Muscle of leg (tissue), 16 donors: ENCODE measurements at places on chromosomes 5 and 9. TPM values are rescaled to one million over a fixed set of nuclear protein-coding genes. Genes with fewer than 3 reads are reported as not detected.

The SLC36A2 gene
- polyA plus RNA-seq, result not detected

GRCh38 chr5:87081511-87082372 lies 185.9 kb upstream of the RASA1 start:
- DNase-seq, result peak; percentile 72

- no peak for DNase-seq
Measured at GRCh38 chr9:75147638-75148037, 59.3 kb downstream of the OSTF1 start.

- no peak for DNase-seq
Measured at GRCh38 chr9:106816524-106816923, 46.4 kb upstream of the ZNF462 start.

The ARID3C gene
- polyA plus RNA-seq, result not detected

GRCh38 chr5:43646992-43647391 lies 44.0 kb downstream of the NNT start:
- DNase-seq, result peak; percentile 89

- DNase-seq, result no peak
Measured at GRCh38 chr9:12798066-12798770, 23.4 kb downstream of the LURAP1L start.

DNA sequence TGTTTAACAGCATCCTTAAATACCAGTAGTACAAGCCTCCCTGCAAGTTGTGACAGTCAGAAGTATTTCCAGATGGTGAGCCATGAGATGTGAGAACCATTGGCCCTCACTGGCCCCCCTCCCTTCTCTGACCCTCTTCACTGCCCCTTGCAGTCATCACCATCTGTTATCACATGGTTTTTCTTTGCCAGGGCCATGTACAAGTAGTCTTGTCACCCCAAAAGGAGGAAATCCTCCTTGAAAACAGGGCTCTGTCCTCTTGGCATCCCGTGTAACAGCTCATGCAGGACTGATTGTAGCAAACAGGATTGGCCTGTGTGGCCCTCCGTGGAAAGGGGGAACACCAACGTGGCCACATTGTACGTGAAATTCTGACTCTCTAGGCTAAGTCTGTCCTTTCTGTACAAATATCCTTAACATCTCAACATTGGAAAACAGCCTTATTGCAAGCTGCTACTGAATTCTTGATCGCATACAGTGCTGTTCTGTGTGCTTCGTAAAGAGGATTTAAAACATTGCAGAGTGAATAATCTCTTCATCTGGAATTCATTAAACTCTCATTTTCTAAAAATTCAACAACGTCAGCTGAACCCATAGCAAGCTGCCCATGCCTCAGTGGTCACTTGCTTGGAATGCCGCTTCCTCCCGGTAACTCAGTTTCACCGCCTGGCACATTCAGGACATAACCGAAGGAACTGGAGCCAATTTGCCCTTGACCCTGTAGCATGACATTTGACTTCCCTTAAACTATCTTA lies 171.7 kb downstream of the ATPSCKMT start:
- peak; percentile 69 for DNase-seq

- no peak for DNase-seq
Measured at GRCh38 chr5:103211576-103212561, 46.7 kb upstream of the MACIR start.

DNA sequence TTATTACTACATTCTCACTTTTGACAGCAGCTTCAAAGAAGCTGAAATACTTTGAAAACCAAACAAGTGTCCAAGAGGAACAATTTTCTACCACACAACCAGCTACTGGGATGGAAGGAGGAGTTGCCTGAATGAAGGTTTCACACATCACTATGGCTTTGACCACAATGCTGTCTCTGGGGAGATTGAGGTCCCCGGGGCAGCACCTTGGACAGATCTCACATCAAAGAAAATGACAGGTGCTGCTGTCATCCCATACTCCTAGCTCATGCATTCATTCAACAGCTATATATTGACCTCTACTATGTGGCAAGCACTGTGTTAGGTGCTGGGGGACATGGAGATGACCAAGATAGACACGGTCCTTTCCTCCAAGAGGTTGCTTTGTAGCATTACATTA lies 233.2 kb upstream of the RASEF start:
- no peak for DNase-seq

The ACTBL2 gene
- polyA plus RNA-seq, result not detected

DNA sequence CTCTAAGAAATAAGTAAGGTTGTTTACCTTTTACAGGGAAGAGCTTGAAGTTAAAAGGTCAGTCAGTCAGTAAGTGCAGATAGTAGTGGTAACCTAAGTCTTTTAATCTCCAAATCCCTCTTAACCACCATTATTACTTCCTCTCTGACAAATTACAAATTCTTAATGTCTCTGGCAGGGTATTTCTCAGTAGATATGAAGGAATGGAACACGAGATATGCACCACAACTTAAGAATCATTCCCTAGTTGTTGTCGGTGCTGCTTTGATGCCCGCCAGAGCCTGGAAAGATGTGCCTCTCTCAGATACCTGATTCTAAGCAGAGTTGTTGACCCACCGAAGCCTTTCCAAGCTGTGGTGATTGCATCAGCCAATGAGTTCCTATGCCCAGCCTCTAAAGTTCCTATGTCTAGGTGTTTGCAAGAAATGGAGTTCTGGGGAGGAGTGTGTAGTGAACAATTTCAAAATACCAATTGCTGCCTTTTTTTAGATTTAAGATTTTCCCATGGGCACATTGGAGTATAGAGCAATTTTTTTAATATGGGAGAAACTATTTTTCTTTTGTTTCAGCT lies 78.5 kb downstream of the CD180 start:
- DNase-seq, result no peak

The ZNF354C gene
- 4.9 TPM for polyA plus RNA-seq

The ACOT12 gene
- polyA plus RNA-seq, result not detected
